ENCODE measurements at places on chromosomes 3 and 15.

GRCh38 chr15:88490036-88490435, 22.5 kb downstream of the MRPS11 start:
- no peak for DNase-seq

DNA sequence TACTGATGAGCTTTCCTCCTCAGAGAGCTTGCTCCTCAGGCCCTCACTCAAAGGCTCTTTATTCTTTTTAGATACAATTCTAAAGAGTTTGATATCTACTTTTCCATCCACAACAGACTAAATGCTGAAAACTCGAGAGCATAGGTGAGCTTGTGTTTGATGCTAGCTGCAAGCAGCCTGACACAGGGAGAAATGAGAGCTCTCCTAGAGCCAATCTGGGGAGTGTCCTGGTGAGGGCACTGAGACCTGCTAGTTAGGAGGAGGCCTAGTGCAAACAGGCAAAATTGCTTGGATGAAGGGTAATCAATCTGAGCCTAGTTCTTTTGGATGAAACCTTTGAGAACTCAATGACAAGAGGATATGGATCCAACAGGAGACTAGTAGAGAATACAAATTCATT, 300.8 kb downstream of the ZBTB20 start:
- DNase-seq: no peak

- peak; percentile 12 for DNase-seq
Observed at GRCh38 chr3:114973536-114973935, 173.6 kb downstream of the ZBTB20 start.

GRCh38 chr3:135918600-135918999, 46.9 kb upstream of the PPP2R3A start:
- DNase-seq: no peak

DNA sequence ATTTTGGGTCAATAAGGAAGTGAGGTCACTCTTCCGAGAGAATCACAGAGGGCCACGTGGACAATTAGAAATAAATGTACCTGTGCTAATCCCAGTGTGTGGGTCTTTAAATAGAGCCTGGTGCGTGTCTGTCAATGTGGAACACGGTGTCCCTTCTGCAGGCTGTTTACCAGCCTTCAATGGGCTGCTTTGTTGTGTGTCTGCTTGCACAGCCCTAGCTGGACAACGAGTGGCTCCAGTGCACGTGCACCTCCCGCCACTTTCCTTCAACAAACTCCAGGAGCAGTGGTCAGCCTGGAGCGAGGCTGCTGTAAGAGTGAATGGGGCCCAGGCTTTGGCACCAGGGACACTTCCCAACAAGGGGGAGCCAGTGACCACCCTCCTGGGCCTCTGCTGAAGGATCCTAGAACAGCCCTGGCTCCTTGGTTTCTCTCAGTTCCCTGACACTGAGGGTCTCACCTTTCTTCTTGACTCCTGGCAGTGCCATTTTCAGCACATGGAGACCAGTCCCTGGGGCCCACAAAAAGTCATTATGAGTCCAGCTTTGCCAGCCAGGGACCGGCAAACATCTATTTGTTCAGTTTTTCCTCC, 76.1 kb downstream of the ISG20 start:
- no peak for DNase-seq

DNA sequence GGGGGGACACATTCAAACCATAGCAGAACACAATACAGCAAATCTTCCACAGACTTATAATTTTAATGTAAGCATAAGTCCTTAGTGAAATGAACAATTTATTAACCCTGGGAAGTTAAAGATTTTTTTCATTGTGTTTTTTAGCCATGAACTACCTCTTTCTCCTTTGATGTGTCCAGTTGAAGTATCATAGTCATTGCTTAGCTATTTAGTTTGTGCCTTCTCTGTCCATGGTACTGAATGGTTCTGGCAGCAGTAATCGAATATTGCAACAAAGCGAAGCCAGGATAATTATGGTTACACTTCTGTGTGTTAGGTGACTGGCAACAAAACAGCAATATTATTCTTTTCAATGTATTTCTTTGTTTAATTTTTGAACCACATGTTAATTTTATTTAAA, 403.0 kb upstream of the ONECUT1 start:
- DNase-seq: no peak

DNA sequence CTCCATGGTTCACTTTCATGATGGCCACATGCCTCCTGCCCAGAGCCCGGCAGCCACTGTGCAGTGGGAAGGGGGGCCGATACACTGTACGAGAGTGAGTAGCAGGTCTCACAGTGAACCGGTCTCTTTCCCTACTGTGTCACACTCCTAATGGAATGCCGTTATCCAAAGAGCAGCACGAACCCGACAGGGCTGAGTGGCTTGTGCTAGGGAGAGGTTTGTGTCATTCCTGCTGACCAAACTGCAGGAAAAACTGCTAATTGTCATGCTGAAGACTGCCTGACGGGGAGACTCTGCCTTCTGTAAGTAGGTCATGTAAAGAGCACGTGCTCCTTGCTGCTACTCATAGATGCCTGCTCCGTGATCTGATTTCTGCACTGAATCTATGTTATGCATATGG, 105.1 kb downstream of the ARPP21 start:
- DNase-seq: peak; percentile 81

DNA sequence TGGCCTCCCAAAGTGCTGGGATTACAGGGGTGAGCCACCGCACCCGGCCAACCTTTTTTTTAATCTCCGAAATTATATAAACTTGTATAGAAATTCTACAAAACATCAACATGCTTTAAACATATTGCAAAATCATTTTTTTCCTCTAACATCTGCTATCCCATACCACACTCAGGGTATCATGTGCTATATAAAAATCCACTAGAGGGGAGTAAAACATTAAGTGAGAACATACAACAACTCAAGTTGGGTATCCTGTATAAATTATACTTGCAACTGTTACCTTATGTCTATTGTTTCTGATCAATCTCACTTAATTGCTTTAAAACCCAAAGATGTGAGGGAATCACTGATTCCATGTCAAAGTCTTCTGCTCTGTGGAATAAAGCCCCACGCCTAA, 71.9 kb upstream of the FBN1 start:
- DNase-seq: no peak

DNA sequence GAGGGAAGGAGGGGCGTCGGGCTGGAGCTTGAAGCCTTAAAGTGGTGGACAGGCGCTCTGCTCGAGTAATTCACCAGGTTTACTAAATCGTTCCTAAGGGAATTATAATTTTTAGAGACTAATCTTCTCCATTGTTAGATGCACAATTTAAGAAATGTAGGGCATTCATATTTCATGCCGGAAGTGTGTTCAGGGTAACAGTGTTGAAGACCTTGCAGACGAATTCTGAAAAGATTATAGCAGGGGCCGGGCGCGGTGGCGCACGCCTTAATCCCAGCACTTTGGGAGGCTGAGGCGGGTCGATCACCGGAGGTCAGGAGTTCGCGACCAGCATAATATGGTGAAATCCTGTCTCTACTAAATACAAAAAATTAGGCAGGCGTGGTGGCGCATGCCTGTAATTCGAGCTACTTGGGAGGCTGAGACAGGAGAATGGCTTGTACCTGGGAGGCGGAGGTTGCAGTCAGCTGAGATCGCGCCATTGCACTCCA, 365 bp upstream of the GTF2A2 start:
- no peak for DNase-seq

- no peak for DNase-seq
Observed at GRCh38 chr15:60020736-60021135, 16.6 kb downstream of the FOXB1 start.
